ENCODE measurements at places on chromosomes 6 and 20.
A peak's percentile ranks its signal among the peaks of the same experiment; 100 is the strongest.

DNA sequence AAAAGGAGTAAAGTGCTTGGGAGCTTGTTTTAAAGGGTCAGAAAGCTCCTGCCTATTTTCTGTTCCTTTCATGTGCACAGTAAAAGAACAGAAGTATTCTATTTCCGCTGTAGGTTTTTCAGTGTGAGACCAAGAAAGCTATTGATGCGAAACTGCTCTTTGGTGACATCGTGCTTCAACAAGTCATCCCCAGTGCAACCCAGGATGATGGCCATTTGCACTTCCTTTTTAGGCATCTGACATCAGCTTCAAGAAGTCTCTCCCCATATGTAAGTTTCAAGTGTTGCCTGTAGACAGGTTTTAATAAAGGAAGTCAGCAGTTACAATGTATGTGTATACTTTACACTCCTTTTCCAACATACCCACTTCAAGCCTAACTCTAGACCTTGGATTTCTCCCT lies 131.6 kb downstream of the RFX6 start:
- H3K27me3 ChIP-seq, result no peaks in the 10 kb centered on the region
- no peak overlapping the region for H3K4me3 ChIP-seq
- DNase-seq, result no peak
- H3K4me1 ChIP-seq, result no peaks in the 10 kb centered on the region
- no peaks in the 10 kb centered on the region for H3K36me3 ChIP-seq
- H3K27ac ChIP-seq, result no peak overlapping the region

- H3K27ac ChIP-seq, result no peak overlapping the region
- DNase-seq, result no peak
- no peak overlapping the region for H3K4me3 ChIP-seq
- H3K27me3 ChIP-seq, result no peaks in the 10 kb centered on the region
Observed at GRCh38 chr6:47405273-47405672, 72.3 kb upstream of the CD2AP start.

- H3K27me3 ChIP-seq, result no peaks in the 10 kb centered on the region
- H3K27ac ChIP-seq, result no peak overlapping the region
- H3K4me1 ChIP-seq, result no peaks in the 10 kb centered on the region
Observed at GRCh38 chr20:34532756-34533155, 16.5 kb downstream of the DYNLRB1 start.

DNA sequence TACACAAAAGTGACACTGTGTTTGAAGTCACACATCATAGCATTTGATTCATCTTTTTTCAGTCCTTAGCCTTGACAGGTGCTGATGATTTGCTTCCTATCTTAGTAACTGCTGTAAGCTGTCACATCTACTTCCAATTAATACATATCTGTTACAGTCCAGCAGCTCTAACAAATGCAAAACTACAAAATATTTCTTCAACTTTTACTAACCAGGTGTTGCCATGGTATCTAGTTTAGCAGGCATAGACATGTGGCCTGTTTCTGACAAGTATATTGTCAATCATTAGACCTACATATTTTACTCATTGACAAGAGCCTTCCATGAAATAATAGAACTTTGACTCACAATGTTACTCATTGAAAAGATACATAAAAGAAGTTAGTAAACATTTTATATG lies 1159.7 kb downstream of the GRIK2 start:
- H3K36me3 ChIP-seq, result no peaks in the 10 kb centered on the region
- H3K4me3 ChIP-seq, result no peak overlapping the region
- H3K27ac ChIP-seq, result no peak overlapping the region
- no peak for DNase-seq
- H3K4me1 ChIP-seq, result no peaks in the 10 kb centered on the region

GRCh38 chr20:11761497-11761896 lies 156.2 kb upstream of the BTBD3 start:
- no peak for DNase-seq
- H3K4me1 ChIP-seq, result peaks cover 4% of the 10 kb centered on the region
- H3K4me3 ChIP-seq, result no peak overlapping the region
- no peaks in the 10 kb centered on the region for H3K27me3 ChIP-seq

- no peaks in the 10 kb centered on the region for H3K36me3 ChIP-seq
- H3K4me3 ChIP-seq, result no peak overlapping the region
- H3K27ac ChIP-seq, result no peak overlapping the region
Observed at GRCh38 chr6:119313937-119314884, 35.4 kb downstream of the MAN1A1 start.

GRCh38 chr6:161220346-161220745 lies 53.5 kb downstream of the AGPAT4 start:
- no peak overlapping the region for H3K27ac ChIP-seq
- H3K27me3 ChIP-seq, result no peaks in the 10 kb centered on the region

GRCh38 chr20:1225783-1226654 lies at the start of gene RAD21L1:
TSS of gene RAD21L1 (plus strand) at chr20:1226044. CDS start at chr20:1228454, 2,410 bp downstream.
- H3K4me3 ChIP-seq, result peak within 1 kb of the TSS; percentile 84
- no peaks in the 10 kb centered on the region for H3K36me3 ChIP-seq
- no peak within 1 kb of the TSS for H3K27ac ChIP-seq
- H3K4me1 ChIP-seq, result no peaks in the 10 kb centered on the region

GRCh38 chr6:95819939-95820338 lies 195.8 kb upstream of the FUT9 start:
- no peaks in the 10 kb centered on the region for H3K36me3 ChIP-seq
- H3K27ac ChIP-seq, result no peak overlapping the region
- no peak overlapping the region for H3K4me3 ChIP-seq
- H3K27me3 ChIP-seq, result no peaks in the 10 kb centered on the region
- H3K4me1 ChIP-seq, result no peaks in the 10 kb centered on the region
- DNase-seq, result peak; percentile 37

DNA sequence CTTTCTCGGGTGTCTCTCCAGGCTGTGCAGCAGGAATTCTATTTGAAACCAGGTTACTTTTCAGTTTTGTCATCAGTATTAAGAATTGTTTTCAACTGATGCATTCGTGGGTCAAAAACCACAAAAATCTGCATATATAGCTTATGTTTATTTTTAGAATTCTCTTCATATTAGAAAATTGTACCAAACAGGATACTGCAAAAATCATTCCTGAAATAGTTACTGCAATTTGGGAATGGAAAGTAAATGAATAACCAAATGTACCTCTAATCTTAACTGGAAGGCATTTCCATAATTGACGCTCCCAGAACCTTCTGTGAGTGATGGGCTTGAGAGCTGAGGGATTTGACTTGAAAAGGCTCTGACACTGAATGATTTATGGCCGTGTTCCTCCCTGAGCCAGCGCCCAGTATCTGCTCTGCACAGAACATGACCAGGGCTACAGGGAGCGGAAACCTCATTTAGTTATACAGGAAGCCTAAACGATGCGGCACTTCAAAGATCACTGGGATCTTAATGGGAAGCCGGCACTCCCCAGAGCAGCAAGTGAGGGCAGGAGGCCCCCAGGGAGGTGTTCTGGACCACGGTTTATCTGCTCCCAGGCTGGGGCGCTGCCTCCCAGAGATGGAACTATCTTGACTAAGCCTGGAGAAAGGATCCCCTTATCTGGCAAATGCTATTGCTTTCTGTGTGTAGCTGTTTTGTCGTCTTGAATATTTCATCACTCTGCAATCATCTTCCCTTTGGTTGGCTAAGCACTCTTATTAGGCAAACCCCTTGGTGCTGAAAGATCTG lies 446.0 kb downstream of the QKI start:
- no peaks in the 10 kb centered on the region for H3K36me3 ChIP-seq
- peaks cover 2% of the 10 kb centered on the region for H3K4me1 ChIP-seq
- no peaks in the 10 kb centered on the region for H3K27me3 ChIP-seq
- no peak for DNase-seq
- H3K4me3 ChIP-seq, result no peak overlapping the region

DNA sequence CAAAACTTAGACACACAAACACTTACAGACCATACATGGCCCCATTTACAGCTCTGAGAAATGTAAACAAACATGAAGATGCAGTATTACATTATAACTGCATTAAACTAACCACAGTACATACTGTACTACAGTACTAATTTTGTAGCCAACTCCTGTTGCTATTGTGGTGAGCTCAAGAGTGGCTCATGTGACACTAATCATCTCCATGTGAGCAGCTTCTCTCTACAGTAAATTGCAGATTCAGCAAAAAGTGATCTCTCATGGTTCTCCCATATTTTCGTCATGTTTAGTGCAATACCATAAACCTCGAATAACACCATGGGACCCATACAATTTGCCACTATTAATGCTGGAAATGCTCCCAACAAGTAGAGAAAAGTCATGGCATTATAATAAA lies 860.4 kb downstream of the EPHA7 start:
- H3K27me3 ChIP-seq, result no peaks in the 10 kb centered on the region
- no peaks in the 10 kb centered on the region for H3K36me3 ChIP-seq
- no peak for DNase-seq
- no peaks in the 10 kb centered on the region for H3K4me1 ChIP-seq
- H3K4me3 ChIP-seq, result no peak overlapping the region

DNA sequence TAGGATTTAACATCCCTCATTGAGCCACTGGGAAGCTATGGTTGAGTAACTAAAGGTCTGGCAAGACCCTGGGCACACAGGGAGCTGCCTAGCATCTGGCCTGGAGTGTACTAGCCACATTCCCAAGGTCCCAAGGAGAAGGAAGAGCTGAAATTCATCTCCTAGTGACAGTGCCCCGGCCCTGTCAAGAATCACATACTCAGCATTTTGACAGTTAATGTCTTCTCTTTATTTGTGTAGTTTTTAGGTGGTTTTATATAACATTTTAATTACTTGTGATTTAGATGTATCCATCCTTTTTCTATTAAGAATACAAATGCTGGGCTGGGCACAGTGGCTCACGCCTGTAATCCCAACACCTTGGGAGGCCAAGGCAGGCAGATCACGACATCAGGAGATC lies 40.4 kb downstream of the ALDH5A1 start:
- no peak overlapping the region for H3K4me3 ChIP-seq
- no peaks in the 10 kb centered on the region for H3K27me3 ChIP-seq
- H3K36me3 ChIP-seq, result no peaks in the 10 kb centered on the region
- H3K4me1 ChIP-seq, result 0 out of 2 replicates have a peak, but pooled peaks cover 2% of the 10 kb centered on the region

DNA sequence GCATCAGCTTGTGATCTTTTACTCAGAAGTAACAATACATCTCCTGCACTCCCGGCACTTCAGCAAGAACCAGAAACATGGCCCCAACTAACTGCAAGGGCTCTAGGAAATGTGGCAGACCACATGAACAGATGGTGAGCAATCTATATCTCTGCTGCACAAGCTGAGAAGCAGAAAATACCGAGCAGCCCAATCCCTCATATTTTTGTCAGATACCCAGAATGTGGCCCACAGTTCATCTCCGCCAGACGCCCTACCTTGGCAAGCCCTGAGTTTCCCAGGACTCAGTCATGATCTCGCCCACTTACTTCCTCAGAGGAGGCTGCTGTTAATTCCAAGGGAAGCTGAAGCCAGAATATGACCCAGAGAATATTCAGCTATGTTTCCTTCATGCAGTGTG lies 63.1 kb upstream of the PHACTR1 start:
- 0 out of 3 replicates have a peak overlapping the region, but pooled peaks have one; percentile 22 for H3K4me3 ChIP-seq
- no peaks in the 10 kb centered on the region for H3K4me1 ChIP-seq
- H3K27ac ChIP-seq, result no peak overlapping the region

- no peak overlapping the region for H3K27ac ChIP-seq
- H3K36me3 ChIP-seq, result peaks cover 10% of the 10 kb centered on the region
- no peaks in the 10 kb centered on the region for H3K4me1 ChIP-seq
Observed at GRCh38 chr20:21146215-21146614, 20.3 kb downstream of the KIZ start.

DNA sequence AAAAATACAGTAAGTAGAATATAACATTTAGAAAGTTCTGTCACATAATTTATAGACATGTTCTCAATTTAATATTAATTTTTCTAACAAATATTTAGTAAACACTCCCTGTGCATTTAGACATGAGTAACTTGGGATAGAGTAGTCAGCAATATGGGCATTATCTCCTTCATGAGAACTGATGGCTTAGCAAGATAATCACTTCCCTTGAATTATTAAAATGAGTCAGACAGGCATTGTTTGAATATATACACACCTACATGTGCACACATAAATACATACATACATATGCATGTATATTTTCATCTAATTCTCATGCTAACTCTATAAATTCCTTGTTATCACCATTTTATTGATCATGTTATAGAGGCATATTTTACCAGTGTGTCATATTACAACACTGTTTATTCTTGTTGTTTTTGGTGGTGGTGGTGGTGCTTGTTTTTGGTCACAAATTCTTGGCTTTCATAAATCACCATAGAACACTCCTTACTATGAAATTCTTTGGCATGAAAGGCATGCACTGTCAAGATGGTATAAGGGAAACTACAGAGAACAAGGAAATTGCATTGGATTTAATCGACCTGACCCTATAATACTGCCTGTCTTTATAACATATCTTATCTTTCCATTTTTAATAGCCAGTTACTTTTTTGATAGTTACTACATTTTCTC lies 434.5 kb upstream of the MANEA start:
- no peaks in the 10 kb centered on the region for H3K27me3 ChIP-seq
- no peak for DNase-seq
- no peak overlapping the region for H3K27ac ChIP-seq
- no peak overlapping the region for H3K4me3 ChIP-seq
- H3K4me1 ChIP-seq, result no peaks in the 10 kb centered on the region

DNA sequence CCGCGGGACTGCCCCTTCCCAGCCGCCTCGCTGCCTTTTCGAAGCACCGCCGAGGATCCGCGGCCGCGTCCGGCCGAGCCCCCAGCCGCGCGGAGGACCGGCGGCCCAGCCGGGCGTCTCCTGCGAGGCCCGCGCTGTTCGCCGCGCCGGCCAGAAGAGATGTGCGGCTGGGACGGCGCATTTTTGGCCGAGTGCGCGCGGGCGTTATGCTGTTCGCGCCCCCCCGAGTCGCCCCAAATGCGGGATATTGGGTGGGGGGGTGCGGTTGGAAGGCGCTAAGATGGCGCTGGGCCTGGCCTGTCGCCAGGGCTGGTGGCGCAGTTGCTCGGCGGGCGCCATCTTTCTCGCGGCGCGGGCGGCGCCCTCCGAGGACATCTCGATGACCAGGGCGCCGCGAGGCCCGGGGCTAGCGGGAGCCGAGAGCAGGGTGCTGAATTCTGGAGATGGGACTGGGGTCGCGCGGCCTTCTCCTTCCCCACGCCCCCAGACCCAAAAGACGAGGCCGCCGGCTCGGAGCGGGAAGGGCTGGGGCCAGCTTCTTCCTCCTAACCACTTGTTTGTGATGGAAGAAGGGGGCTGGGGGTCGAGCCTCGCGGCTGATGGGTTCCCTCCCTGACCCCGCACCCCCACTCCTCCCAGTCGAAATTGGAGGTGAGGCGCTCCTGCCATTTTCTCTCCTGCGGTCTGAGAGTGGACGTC lies 1.5 kb downstream of the BICRAL start:
- peak overlapping the region; percentile 96 for H3K27ac ChIP-seq
- peak overlapping the region; percentile 95 for H3K4me3 ChIP-seq
- DNase-seq, result peak; percentile 57
- no peaks in the 10 kb centered on the region for H3K27me3 ChIP-seq
